Activated CD4-positive, alpha-beta T cell treated with anti-CD3 and anti-CD28 coated beads for 36 hours (primary cell): ENCODE measurements at places on chromosomes 7 and 10. TPM values are rescaled to one million over a fixed set of nuclear protein-coding genes. Genes with fewer than 3 reads are reported as not detected.

DNA sequence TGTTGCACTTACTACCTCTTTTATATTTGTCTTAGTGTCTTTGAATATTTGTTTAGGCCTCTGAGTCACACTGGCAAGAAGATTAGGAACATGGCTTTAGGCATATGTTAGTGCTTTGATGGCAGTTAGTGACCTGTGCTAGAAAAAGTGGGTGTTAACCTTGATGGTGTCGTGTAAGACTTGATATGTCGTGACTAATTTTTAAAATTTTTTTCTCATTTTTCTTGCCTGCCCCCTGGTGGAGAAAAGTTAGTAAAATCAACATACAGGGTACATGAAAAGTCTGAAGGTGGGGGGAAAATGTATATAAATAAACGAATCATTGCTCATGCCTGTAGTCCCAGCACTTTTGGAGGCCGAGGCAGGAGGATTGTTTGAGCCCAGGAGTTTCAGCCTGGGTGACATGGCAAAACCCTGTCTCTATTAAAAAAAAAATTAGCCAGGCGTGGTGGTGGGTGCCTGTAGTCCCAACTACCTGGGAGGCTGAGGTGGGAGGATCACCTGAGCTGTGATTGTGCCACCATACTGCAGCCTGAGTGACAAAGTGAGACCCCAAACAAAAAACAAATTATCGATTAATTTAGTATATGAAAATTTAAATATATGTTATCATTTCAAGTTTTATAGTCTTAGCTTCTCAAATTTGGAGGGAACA, 44.6 kb downstream of the TAX1BP1 start:
- H3K4me1 ChIP-seq, result peaks cover 31% of the 10 kb centered on the region
- H3K4me3 ChIP-seq, result no peak overlapping the region
- H3K27ac ChIP-seq, result no peak overlapping the region
- peaks cover 29% of the 10 kb centered on the region for H3K36me3 ChIP-seq
- DNase-seq, result peak; percentile 18

- no peak overlapping the region for H3K27ac ChIP-seq
- H3K36me3 ChIP-seq, result peaks cover 45% of the 10 kb centered on the region
- no peaks in the 10 kb centered on the region for H3K27me3 ChIP-seq
- no peak overlapping the region for H3K4me3 ChIP-seq
- no peaks in the 10 kb centered on the region for H3K4me1 ChIP-seq
- DNase-seq, result peak; percentile 84
Observed at GRCh38 chr7:786472-787255, 45.6 kb upstream of the SUN1 start.

DNA sequence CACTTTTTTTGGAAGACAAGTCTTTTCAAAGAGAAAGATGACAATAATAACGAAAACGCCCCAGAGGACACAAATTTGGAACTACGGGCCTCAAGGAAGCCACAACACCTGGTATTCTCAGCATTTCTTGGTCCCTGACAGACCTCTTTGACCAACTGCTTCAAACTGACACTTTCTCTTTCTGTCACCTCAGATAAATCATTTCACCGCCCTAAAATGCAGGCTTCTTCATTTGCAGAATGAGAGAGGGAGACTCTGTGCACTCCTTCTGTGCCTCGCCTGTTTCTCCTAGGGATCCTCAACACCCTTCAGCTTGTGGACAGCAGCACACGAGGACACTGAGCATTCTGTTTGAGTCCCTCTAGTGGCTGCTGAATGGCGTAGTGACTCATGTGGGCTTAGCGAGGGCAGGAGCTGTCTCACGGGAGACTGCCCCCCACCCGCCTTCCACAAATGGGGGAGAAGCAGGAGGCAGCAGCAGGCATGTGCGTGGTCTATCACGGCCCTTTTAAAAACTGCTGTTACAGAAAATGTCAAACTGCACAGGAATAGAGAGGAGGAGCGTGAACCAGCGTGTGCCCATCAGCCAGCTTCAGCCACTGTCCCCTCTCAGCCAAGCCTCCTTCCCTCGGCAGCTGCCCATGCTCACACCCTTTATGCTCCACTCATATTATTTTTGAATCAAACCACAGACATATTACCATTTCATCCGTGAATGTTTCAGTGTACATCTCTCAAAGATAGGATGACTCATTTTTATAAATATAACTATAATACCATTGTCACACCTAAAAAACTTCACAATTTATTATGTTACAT, 41.4 kb downstream of the GSDME start:
- peaks cover 22% of the 10 kb centered on the region for H3K27me3 ChIP-seq
- H3K4me1 ChIP-seq, result peaks cover 4% of the 10 kb centered on the region
- H3K4me3 ChIP-seq, result no peak overlapping the region
- DNase-seq, result peak; percentile 27

- no peak overlapping the region for H3K4me3 ChIP-seq
- H3K27ac ChIP-seq, result no peak overlapping the region
- H3K36me3 ChIP-seq, result peaks cover 7% of the 10 kb centered on the region
Observed at GRCh38 chr10:122931088-122931906, 20.9 kb downstream of the FAM24A start.

DNA sequence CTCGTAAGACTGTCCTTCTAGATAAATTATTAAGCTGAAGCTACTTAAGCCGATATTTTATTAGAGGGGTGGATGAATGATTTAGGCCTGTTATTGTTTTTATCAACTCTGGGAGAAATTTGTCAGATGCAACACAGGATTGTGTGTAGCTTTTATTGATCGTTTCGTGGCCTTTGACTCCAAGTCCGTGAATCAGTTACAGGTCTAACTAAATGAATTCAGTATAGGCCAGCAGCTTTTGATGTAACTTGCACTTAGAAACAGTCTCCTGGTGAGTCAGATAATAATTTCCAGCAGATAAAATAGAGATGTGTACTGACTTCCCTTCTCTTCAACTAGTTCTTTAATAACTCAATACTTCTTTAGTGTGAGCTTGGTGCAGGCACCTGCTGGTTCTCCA, 341.7 kb upstream of the SMIM30 start:
- no peaks in the 10 kb centered on the region for H3K27me3 ChIP-seq
- no peaks in the 10 kb centered on the region for H3K4me1 ChIP-seq
- no peak overlapping the region for H3K4me3 ChIP-seq
- H3K36me3 ChIP-seq, result no peaks in the 10 kb centered on the region

Gene SLC26A3
- total RNA-seq, result not detected

Gene SPDYE8
- not detected for total RNA-seq

Gene UFSP1
- 1.5 TPM for total RNA-seq

Gene NPSR1
- not detected for total RNA-seq
